ENCODE measurements at places on chromosomes 7 and 10. TPM values are rescaled to one million over a fixed set of nuclear protein-coding genes. Genes with fewer than 3 reads are reported as not detected.

GRCh38 chr10:100899171-100899570 is 13.6 kb upstream of the SLF2 start:
- no peak for DNase-seq

GRCh38 chr10:95745501-95745900 is 10.5 kb upstream of the ENTPD1 start:
- no peak for DNase-seq

DNA sequence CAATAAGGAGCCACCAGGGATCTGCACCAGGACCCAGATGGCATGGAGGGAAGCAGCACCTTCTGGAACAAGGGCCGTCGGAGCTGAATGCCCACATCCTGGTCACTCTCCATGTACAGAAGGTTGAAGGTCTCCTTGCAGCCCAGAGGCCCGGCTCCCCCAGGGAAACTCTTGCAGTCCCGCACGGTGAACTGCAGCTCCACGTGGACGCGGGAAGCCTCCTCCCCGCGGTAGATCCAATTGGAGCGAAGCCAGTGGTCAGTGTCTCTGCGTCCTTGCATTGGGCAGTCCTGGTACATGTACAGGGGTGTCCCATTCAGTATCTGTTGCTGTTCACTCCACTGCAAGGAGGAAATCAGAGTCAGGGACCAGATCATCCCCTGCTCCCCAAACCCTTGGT is 7.4 kb downstream of the EPHA1 start:
- peak; percentile 66 for DNase-seq

- DNase-seq, result peak; percentile 71
Measured at GRCh38 chr7:1665549-1666316, 4.3 kb upstream of the ELFN1 start.

DNA sequence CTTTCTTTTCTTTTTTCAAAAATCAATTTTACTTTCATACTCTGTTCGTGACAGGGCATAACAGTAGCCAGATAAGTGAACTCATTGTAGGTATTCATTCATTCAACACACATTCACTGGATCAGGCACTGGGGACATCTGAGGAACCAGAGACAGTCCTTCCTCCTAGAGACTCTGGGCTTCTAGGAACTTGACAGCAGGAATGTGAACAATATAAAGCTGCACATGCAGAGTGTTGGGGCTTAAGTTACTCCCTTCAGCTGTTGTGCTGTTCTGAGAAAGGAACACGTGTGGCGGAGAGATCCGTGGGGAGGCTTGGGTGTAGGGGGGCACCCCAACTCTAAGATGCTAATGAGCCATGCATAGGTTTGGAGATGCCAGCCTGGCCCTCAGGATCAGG is 120.4 kb downstream of the PKD1L1 start:
- DNase-seq, result no peak

GRCh38 chr7:137871170-137871915 is 24.6 kb upstream of the DGKI start:
- no peak for DNase-seq

DNA sequence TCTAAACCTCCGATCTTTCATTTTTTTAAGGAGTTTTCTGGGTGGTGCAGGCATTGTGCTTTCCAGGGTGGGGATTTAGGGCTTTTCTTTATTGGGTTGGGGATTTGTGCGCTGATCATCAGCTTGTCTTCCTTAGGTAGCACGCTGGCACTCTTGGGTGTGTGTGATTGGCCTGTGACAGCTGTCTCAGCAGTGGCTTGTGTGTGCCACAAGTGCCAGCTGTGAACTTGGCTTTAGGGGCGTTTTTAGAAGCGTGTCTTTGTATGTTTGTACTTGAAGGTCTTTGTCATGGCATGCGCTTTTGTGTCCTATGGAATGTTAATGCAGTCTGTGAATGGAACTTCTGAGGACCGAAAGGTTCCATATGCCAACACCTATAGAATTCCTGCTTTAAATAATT is 788 bp downstream of the AKAP9 start:
- no peak for DNase-seq

DNA sequence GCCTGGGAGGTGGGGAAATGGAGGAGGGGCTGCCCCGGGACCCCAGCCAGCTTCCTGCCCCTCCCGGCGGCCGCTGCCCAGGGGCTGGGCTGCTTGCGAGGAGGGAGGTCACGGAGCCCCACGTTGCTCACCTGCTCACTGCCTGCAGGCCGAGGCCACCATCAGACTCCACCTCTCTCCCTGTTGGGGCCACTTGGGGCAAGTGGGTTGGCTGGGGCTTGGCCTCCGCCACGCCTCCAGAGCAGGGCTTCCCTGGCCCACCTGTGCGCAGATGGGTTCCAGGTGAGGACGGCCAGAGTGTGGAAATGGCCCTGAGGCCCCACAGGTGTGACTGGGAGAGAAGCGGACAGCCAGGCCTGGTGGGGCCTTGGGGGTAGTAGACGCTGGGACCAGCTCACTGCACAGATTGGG is 82.8 kb upstream of the DIP2C start:
- no peak for DNase-seq

GRCh38 chr7:32071466-32072091 is 1.4 kb upstream of the PDE1C start:
- DNase-seq, result no peak

FRAT2 gene
- 6.8 TPM for total RNA-seq

MMRN2 gene
- 57.0 TPM for total RNA-seq

Measured in posterior vena cava (tissue), 2 donors.